Stomach (tissue), 19 donors: ENCODE measurements at places on chromosomes 2 and 18. TPM values are rescaled to one million over a fixed set of nuclear protein-coding genes. Genes with fewer than 3 reads are reported as not detected.

Gene RFTN2
- total RNA-seq = 0.45 TPM

Gene SLC5A7
- total RNA-seq = not detected

Gene EFEMP1
- 61.2 TPM for total RNA-seq

Gene IL1F10
- total RNA-seq = not detected

Gene ACADL
- total RNA-seq = 17.5 TPM

Gene SAG
- total RNA-seq = not detected

Gene SETBP1
- total RNA-seq = 40.8 TPM

Gene LIPG
- total RNA-seq = 4.0 TPM

Gene SIGLEC15
- total RNA-seq = not detected

Gene IL37
- not detected for total RNA-seq

Gene BMP10
- total RNA-seq = not detected

Gene MRO
- total RNA-seq = 2.0 TPM

Gene IL36A
- total RNA-seq = not detected

Gene RRM2
- total RNA-seq = 30.3 TPM

Gene KCNJ3
- not detected for total RNA-seq

Gene TWSG1
- total RNA-seq = 76.0 TPM

Gene CABLES1
- total RNA-seq = 24.0 TPM

Gene TUBB8B
- total RNA-seq = not detected

Gene TNS1
- 198 TPM for total RNA-seq

Gene ASIC4
- total RNA-seq = 11.0 TPM

Gene DOK1
- total RNA-seq = 22.8 TPM

Gene DPP10
- total RNA-seq = 15.6 TPM

Gene DSG1
- not detected for total RNA-seq

Gene CFAP65
- total RNA-seq = not detected
